ENCODE measurements at places on chromosomes 7 and 10.
A peak's percentile ranks its signal among the peaks of the same experiment; 100 is the strongest.

DNA sequence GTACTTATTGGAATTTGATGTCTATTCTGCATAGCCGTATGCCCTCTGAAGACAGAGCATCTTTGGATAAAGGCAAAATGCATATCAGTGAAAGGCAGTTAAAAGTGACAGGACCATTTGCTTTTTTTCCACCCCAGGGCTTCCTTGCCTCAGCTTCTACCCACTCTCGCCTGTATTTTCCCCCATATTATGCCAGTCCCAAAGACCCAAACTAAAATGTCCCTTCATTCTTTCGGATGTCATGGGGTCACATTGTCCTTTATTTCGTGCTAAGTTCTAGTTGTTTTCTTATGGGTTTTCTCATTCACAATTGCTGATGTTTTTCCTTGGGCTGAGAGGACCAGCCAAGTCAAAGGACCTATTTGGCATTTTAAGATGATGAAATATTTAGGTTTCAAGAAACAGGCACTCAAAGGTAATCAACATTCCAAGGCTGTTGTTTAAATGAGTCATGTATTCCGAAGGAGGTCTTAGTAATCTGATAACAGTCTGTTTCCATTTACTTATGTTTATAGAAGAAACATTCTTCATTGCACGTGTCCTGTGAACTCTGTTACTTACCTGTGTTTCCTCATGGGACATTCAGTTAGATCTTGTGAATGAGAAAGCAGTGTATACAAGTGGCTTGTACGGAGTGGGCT is 74.1 kb downstream of the DNAH11 start:
- no peak for DNase-seq

DNA sequence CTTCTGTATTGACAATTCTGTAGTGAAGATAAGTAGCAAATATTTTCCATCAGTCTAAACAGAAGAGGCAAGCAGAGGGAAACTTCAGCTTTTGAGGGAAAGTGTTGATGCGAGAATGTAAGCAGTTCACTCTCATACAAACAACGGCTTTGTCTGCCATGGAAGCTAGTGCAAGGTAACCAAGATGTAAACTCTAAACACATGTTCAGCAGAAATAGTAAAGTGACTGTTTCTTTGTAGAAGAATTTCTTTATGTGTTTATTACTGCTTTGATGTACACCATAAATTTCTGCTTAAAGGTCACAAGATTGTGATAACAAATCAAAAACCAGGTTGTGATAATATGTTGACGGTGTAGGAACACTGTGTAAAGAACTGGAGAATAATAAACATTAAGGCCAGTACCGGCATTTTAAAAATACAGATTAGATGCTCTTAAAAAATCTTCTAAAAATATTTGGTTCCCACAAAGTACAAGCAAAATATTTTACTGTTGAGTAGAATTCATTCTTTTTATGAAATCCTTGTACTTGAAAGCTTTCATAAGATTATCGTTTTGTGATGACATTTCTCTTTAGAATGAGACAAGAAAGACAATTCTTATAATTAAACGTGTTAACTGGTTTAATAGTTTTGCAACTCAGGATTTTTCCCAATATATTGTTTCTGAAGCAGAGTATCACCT is 34.2 kb downstream of the SEMA3C start:
- DNase-seq, result no peak

DNA sequence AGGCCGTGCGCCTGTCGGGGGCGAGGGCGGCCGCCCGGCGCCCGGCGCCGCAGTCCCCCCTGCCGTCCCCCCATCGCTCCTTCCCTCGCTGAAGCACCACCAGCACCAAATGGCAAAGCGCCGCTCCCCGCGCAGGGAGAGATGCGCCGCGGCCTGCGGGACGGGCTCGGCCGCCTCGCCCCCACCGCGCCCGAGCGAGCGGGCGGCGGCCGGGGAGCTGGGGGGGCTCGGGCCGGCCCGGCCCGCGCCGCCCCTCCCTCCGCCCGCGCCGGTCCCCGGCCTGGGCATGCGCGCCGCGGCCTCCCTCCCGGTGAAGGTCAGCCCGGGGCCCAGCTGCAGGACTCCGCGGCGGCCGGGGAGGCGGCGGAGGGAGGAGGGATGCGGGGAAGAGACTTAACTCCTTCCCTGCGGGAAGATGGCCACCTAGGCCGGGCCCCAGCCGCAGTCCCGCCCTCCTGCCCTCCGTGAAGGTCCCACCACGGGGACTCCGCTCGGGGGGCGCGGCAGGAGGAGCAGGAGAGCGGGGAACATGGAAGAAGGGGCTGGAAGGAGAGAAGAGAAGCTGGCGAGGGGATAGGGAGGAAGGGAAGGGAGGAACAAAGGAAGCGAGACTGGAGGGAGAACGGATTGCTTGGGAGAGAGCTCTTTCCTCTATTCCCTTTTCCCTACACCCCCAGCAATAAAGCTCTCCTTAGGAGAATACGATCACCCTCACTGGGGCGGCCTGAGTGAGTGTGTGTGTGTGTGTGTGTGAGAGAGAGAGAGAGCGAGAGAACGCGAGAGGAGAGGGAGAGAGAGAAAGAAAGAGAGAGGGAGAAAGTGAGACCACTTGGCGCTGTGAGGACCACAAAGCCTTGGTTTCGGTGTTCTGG is 3.4 kb upstream of the SMARCD3 start:
- DNase-seq, result no peak

GRCh38 chr10:116274064-116274904 is 1.3 kb upstream of the GFRA1 start:
- DNase-seq, result no peak

- no peak for DNase-seq
Measured at GRCh38 chr10:97050956-97051496, 134.7 kb downstream of the SLIT1 start.

DNA sequence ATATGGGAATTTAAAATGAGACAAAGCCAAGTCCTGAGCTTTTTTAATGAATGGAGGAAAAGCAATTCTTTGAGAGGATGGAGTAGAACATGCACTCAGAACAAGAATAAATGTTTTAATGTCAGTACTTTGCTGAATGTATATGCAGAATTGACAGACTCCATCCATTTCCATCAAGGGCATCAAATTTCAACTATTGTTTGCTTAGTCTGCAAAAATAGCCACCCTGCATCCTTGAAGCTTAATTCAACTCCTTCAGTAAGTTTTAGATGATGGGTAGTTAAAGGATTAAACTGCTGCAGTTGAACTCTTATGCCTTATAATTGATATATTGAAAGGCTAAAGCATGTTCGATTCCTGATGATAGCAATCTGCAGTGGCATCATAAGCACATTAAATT is 99.7 kb upstream of the IFRD1 start:
- DNase-seq, result no peak

- no peak for DNase-seq
Measured at GRCh38 chr10:30055226-30055662, 4.1 kb downstream of the JCAD start.

GRCh38 chr10:58784361-58784760 is 271.7 kb downstream of the BICC1 start:
- no peak for DNase-seq

DNA sequence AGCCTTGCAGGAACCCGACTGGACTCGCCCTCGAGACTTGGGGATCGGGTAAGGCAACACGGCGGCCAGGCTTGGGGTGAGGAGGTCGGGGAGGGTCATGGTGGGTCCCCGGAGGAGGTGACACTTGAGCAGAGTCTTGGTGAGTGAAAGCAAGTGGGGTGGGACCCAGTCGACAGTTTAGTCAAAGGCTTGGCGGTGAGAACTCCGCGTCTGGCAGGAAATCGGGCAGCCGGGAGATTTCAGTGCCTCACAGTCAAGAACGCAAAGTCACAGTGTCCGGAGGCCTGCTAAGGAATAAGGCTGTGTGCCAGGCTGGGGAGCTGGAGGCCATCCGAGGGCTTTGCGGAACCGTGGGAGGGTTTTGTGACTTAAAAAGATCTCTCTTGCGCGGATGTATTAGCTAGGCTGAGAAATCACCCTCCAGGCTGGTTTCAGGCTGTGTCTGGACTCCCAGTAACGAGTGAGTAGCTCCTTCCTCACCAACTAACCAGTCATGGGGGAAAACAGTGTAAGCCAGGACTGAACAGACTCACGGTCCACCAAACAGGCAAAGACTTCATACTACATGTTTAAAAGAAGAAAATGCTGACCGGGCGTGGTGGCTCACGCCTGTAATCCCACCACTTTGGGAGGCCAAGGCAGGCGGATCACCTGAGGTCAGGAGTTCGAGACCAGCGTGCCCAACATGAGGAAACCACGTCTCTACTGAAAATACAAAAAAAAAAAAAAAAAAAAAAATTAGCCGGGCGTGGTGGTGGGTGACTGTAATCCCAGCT is 613 bp downstream of the AP5Z1 start:
- DNase-seq, result peak; percentile 39

DNA sequence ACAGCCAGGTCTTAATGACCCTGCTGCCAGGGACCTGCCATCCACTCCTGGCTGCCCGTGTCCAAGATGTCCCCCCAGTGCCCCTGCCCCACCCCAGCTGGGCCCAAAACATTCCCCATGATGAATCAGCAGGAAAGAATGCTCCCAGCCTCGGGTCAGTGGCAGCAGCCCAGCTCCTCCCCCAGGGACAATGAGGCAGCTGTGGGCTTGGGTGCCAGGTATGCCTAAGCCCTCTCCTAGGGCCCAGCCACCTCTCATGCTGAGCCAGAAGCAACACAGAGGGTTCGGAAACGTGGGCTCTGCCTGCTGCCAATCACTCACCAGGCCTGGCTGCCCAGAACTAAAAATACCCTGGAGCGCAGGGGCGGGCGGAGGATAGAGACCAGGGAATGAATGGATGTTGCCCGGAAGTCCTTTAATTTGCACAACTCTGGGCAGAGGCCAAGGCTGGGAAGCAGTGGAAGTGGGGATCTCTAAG is 1.5 kb upstream of the LOXL4 start:
- DNase-seq, result no peak

DNA sequence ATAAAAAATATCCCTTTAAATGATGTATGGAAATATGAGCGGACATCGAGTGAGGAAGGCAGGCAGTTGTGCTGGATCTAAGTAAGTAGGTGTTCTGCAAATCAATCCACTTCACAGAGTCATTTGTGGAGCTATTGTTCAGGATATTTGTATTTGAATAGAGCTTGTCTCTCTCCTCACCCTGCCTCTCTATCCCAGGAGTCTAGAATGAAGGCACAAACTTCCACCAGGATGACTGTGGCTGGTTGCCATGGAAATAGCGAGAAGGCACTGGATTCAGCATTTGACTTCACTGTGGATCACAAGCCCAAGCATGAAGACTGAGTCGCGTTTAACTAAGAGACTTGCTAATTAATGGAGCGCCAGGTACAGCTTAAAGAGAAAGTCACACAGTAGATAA is 53.2 kb downstream of the NPY start:
- no peak for DNase-seq

- no peak for DNase-seq
Measured at GRCh38 chr10:71770255-71770654, 3.1 kb downstream of the VSIR start.

DNA sequence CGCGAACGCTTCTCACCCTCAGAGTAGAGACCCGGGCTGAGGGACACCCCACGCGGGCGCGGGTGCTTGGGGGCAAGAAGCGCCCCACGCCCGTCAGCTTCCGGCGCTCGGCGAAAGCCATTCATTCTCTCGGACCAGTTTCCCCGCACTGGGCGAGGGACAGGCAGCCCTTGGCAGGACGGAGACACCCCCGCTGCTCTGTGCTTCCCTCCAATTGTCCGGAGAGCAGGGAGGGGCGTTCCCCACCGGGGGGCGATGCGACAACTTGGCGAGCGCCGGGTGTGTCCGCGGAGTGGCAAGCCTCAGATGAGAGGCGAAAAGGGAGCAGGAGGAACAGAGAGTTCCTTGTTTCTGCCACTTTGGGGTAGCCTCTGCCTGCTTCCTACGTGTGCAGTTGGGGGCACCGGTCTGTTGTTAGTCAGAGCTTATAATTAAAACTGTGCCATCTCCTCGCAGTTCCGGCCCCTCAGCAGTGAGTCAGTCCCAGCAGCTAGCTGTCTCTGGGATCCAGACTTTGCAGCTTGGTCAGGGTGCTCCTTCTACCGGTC is 1.7 kb downstream of the GPR158 start:
- no peak for DNase-seq

DNA sequence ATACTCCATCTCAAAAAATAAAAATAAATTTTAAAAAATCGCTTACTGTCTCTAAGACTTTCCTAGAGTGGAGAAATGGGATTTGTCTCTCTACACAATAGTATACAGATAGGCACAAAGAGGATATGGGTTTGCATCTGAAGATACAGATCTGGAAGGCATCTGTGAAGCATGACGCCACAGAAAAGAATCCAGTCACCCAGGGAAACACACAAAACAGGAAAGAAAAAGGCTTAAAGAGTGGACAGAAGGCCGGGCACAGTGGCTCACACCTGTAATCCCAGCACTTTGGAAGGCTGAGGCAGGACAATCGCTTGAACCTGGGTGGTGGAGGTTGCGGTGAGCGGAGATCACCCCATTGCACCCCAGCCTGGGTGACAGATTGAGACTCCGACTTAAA is 61.3 kb downstream of the SKIDA1 start:
- DNase-seq, result no peak

DNA sequence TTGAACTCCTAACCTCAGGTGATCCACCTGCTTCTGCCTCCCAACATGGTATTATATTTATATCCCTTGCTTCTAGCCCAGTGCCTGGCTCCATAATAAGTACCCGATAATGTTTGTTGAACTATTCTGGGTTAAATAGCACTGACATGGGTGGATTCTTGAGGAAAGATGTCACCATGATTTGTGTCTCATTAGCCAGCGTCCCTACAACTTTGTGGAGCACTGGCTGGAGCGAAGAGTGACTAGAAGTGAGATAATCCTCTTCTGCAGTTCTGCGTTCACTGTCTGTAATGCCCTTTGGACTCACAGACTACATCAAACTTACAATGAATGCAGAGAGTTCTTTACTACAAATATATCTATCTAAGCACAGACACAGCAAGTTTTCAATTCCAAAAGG is 16.9 kb upstream of the AKR1E2 start:
- DNase-seq, result no peak

DNA sequence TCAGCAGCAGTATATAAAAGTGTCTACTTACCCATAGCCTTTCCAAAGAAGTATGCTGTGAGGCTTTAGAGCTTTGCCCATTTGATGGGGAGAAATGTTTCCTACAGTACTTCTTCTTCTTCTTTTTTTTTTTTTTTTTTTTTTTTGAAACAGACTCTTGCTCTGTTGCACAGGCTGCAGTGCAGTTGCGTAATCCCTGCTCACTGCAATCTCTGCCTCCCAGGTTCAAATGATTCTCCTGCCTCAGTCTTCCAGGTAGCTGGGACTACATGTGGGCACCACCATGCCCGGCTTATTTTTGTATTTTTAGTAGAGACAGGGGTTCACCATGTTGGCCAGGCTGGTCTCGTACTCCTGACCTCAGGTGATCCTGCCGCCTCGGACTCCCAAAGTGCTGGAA is 101.7 kb upstream of the TMEM26 start:
- no peak for DNase-seq

DNA sequence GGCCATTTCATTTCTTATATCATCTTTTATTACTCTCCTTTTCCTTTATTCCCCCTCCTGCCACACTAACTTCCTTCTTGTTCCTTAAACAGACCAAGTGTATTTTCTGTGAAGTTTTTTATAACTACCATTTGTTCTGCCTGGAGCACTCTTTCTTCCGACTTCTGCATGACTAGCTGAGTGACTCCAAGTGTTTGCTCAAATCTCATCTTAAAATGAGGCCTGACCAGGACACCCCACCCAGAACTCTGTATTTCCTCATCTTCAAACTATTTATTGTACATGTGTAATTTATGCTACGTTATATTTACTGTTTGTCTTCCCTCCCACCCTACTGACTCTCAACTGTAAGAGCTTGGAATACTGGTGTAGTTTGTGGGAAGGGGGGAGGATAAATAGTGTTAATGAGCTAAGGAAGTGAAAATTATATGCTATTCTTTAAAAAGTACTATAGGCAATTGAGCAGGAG is 3.2 kb downstream of the MINDY3 start:
- no peak for DNase-seq

GRCh38 chr10:119480667-119481066 is 61.9 kb downstream of the RGS10 start:
- DNase-seq, result no peak

GRCh38 chr7:222716-223041 is 30.3 kb downstream of the FAM20C start:
- DNase-seq, result no peak

All from activated T-helper 9 cell treated with anti-CD3 and anti-CD28 coated beads, Interleukin-2, amount 50 U/mL, for 16 hours (primary cell).